Stimulated activated CD8-positive, alpha-beta memory T cell treated with anti-CD3 and anti-CD28 coated beads, Interleukin-2, amount 100 ng/mL, for 1 hour (primary cell): ENCODE measurements at places on chromosomes 2 and 18.

DNA sequence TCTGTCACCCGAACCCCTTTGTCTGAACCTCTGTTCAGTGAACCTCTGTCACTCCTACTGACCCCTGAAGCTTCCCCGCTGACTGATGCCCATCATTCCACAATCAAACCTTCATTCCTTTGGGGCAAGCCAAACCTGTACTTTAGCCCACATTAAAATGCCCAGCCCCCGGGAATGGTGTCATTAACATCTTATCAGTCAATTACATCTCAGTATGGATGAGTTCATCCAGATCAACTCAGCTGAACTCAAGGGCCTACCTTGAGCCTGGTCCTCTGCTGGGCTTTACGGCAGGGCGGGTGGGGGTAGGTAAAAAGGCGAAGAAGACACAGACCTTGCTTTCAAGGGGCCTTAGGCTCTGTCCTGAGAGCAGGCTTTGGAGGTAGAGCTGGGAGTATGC is 154.4 kb upstream of the SMAD2 start:
- no peak for DNase-seq

DNA sequence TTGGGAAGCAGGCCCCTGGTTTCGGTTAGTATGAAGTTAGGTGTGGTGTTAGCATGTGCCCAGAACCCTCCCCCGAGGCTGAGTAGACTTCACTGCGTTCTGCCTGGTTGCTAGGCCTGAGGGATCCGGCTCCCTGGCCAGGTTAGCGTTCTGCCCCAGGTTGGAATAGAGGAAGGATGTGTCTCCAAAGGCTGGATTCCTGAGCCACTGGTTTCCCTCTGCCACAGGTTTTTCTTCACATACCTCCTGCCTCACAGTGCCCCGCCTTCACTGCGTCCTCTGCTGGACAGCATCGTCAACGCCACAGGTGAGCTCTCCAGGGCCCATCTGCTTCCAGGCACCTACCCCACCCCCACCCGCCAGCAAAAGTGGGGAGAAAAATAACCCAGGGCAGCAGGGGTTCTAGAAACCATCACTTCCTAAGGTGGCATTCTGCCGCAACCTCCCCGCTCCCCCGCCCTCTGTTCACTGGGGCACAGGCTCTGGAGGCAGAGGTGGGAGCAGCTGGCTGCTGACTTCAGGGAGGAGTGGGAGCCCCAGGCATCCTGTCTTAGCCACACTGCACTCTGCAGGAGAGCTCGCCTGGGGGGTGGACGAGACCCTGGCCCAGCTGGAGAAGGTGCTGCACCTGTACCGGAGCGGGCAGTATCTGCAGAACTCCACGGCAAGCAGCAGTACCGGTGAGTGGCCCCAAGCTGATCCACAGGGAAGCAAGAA is 7.1 kb downstream of the PKDCC start:
- DNase-seq, result no peak

- DNase-seq, result no peak
These were observed 21.6 kb upstream of the TMEM17 start for GRCh38 chr2:62527478-62528210.

DNA sequence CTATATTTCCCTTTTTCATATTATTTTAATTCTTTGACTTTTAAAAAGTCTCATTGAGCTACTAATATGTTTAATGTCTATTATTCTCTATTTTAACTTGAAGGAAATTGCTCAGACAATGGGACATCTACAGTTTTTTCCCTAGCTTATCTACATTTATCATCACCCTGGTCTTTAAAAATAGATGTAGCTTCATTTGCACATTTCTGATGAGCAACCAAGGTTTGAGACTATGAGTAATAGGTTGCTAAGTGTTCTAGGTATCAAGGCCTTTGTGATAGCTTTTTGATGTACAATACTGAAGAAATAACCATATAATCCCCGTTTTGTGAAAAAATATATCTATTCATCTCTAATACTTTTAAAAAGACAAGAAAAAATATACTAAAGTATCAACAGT is 47.0 kb downstream of the STAT4 start:
- no peak for DNase-seq

DNA sequence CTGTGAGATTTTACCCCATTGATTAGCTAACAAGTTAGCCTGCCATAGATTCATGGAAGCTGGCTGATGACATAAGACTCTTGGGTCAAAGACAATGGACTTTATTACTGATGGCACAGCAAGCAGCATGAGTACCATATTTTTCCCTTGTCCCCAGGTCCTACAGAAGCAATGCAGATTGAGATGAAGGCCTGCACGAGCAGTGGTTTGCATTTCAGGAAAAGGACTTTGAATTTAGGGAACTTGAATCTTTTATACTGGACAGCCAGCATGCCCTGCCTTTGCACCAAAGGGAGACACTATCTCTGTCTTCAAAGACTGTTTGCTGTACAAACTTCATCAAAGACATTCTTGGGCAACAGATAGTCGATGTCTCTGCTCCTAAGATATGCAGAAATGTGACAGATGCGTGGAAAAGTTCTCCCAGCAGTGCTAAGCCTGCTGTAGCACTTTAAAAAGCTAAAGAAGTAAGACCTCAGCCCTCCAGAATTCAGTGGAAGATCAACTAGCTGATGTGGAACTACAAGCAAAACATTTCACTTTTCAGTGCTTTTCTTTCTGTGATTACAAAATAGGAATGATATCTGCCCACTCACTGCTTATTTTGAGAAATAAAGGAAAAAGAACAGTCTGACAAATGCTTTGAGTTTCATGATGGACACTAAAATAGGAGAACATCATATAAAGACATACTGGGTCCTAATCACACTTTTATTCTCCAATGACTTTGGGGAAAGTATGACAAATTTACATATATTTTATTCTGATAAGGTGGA is 44.4 kb upstream of the TANK start:
- DNase-seq, result no peak

DNA sequence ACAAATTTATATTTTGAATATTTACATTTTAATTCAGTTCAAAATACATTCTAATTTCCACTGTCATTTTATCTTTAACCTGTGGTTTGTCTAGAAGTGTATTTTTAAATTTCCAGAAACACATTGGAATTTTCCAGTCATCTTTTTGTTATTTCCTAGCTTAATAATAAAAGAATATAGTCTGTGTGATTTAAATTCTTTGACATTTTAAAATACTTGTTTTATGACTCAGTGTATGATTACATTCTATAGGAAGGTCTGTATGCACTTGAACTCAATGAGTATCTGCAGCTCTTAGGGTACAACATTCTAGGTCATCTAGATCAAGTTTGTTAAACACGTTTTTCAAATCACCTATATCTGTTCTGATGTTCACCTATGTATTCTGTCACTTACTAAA is 88.3 kb upstream of the MBOAT2 start:
- DNase-seq, result no peak

- DNase-seq, result no peak
These were observed 291.5 kb downstream of the SP3 start for GRCh38 chr2:173673640-173674039.

DNA sequence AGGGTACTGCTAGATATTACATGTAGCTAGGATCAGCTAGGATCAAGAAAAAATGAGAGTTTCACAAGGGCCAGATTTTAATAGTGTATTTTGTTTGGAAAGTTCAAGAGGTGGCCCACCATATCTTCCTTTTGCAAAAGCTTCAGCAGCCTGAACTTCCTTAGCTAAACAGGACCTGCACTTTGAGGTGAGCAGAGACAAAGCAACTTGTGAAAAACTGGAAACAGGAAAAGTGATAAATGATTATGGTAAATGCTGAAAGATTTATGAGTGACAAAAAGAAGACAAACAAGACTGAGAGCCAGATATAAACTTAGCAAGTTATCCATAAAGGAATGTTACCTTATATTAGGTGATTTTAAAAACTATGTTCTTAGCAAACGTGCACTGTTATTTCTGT is 123.6 kb downstream of the ZNF521 start:
- no peak for DNase-seq

- no peak for DNase-seq
These were observed 9.3 kb downstream of the ALPG start for GRCh38 chr2:232415736-232416520.

DNA sequence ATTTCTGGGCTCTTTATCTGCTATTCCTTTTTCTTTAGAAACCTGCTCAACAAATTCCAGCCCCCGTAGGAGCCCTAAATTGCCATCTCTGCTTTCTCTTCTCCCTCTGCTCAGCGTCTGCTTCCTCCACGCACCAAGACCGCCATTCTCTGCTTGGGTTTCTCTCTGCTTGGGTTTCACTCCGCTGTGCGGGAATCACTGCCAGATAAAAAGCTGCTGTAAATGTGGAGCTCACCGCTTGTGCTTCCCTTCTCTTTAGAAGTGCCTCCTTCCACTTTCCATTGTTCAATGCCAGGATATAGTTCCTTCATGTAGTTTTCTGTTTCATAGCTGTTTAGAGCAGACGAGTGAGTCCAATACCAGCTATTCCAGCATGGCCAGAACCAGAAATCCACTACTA is 45.9 kb downstream of the TMEM237 start:
- DNase-seq, result no peak

DNA sequence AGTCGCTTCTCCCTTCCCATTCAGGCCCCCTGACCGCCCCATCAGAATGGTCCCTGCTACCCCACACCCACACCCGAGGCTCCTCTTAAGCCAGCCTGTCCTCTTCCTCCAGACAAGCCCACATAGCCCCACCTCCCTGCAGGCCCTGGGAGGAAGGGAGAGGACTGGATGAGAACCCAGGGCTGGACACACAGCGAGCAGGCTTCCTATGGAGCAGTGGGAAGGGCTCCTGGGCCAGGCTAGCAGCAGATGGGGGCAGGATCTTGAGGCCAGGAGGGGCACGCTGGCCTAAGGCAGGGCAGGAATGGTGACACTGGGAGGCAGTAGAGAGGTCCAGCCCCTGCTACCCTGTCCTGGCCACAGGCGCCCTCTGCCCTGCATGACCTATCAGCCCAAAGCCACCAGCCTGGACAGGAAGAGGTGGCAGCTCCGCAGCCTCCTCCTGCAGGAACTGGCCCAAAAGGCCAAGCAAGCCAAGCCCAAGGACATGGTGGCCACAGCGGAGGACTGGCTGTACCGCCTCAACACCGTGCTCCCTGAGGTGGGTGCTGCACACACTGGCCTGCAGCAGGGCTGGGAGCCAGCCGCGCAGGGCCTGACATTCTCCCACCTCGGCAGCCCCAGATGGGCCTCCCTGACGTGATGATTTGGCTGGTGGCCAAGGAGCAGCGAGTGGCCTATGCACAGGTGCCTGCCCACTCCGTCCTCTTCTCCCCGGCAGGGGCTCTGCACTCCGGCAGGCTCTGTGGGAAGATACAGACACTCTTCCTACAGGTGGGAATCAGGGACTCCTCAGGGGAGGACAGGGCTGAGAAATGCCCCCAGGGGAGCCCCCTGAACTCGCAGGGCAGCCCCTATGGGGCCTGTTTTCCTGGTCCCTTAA is 43.3 kb downstream of the FER1L5 start:
- DNase-seq, result no peak

- DNase-seq, result no peak
These were observed 422.5 kb downstream of the CMPK2 start for GRCh38 chr2:6443061-6443823.

DNA sequence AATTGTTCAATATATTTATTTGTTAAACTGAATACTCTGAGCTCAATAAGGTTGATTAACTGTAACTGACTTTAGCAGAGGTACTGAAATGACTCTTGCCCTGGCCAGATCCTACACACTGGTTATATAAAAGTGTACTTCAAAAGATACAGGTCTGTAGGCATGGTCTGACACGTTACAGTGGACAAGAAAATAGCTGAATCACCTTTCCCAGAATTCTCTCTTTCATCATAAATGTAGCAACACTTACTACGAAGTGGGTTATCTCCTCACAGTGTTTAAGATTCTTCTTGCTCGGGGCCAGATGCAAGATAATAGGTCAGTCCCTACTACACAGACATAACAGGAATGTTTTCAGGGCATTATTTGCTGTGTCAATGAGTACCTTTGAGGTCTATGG is 107.0 kb upstream of the ZC3H15 start:
- no peak for DNase-seq

- no peak for DNase-seq
These were observed 1469.6 kb upstream of the NXPH2 start for GRCh38 chr2:140249821-140250220.

GRCh38 chr18:55300421-55300935 is 287.5 kb downstream of the TCF4 start:
- DNase-seq, result no peak

- no peak for DNase-seq
These were observed 2.9 kb upstream of the KCNG2 start for GRCh38 chr18:79794846-79795245.

DNA sequence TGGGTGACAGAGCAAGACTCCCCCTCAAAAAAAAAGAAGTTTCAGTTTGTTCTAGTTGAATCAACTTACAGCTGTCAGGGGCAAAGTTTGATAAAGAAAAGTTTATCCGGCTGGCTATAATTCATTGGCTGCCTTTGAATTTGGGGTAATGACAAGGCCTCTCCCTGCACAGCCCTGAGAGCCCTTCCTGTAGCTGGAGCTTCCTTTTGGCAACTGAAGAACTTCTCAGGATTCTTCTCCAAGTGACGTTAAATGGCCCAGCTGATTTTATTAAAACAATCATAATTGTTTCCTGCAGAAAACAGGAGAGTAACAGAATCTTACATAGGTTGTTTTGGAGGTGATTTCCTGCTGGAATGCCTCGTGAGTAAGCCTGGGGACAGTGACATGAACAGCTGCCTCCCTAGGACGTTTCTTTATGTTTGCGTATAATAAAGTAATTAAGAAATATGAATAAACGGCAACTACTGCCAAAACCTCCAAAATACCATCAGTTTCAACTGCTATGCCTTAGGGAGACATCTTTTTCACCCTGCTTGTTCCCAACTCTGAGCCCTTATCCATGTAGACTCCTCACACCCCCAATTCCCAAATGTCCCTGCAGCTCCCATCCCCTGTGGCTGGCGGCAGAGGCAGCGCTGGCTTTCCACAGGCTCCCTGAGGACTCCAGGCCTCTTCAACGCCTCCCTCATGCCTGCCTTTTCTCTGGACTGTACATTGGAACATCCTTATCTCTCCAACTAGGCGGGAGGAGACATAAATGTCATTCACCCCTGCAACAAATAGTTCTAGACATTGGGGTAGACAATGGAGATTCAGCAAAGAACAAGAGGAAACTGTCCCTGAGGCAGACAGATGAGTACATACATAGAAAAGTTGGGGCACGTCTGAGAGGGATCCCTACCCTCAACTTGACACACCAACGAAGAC is 59.2 kb upstream of the FZD7 start:
- no peak for DNase-seq

DNA sequence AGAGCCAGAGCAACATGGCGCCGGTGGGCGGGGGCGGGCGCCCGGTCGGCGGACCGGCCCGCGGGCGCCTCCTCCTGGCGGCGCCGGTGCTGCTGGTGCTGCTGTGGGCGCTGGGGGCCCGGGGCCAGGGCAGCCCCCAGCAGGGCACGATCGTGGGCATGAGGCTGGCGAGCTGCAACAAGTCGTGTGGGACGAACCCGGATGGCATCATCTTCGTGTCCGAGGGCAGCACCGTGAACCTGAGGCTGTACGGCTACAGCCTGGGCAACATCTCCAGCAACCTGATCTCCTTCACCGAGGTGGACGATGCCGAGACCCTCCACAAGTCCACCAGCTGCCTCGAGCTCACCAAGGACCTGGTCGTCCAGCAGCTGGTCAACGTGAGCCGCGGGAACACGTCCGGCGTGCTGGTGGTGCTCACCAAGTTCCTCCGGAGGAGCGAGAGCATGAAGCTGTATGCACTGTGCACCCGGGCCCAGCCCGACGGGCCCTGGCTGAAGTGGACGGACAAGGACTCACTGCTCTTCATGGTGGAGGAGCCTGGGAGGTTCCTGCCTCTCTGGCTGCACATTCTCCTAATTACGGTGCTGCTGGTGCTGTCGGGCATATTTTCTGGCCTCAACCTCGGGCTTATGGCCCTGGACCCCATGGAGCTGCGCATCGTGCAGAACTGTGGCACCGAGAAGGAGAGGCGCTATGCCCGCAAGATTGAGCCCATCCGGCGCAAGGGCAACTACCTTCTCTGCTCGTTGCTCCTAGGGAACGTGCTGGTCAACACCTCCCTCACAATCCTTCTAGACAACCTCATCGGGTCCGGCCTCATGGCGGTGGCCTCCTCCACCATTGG is 507 bp downstream of the CNNM4 start:
- no peak for DNase-seq
